Endothelial cell (in vitro differentiated cells): ENCODE measurements at places on chromosomes 12 and 14.

GRCh38 chr12:88334271-88334670 is 192.2 kb downstream of the TMTC3 start:
- DNase-seq, result no peak
- no peaks in the 10 kb centered on the region for H3K4me1 ChIP-seq
- H3K27me3 ChIP-seq, result no peaks in the 10 kb centered on the region
- H3K27ac ChIP-seq, result no peak overlapping the region
- no peak overlapping the region for H3K4me3 ChIP-seq
- H3K36me3 ChIP-seq, result no peaks in the 10 kb centered on the region

DNA sequence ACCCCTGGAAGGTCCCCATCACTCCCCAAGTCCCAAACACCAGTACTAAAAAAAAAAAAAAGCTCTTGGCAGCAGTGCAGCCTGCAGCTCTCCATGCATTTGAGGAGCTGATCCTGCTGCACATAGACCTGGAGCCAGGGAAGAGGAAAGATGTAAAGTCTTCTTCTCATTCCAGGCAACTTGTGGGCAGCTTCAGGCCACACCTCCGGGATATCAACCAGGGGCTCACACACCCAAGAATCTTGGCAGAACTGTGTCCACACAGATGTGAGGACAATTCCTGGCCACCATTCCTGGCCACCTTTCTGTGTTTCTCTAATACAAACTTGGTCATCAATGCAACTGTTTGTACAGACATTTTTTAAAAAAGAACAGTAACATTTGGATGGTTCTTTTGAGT is 72.7 kb downstream of the TMEM132C start:
- no peak overlapping the region for H3K4me3 ChIP-seq
- H3K27ac ChIP-seq, result no peak overlapping the region
- DNase-seq, result no peak
- no peaks in the 10 kb centered on the region for H3K4me1 ChIP-seq

DNA sequence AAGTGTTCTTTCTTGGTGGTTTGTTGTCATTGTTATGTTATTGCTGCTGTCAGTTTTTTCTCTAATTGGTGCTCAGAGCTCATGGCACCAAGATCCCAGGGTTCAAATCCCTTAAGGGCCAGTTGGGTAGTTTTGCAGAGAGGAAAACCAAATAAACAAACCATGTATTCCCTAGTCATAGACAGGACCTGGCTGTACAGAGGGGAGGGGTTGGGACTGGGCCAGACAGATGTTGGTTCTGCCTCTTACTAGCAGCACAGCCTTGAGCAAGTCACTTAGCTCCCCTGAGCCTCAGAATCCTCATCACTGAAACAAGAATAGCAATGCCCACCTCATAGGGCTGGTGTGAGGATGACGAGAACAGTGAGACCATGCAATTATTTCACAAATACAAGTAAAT is 53.4 kb downstream of the LTBP2 start:
- no peak overlapping the region for H3K4me3 ChIP-seq
- H3K4me1 ChIP-seq, result peaks cover 13% of the 10 kb centered on the region
- no peak overlapping the region for H3K27ac ChIP-seq
- peaks cover 7% of the 10 kb centered on the region for H3K27me3 ChIP-seq
- H3K36me3 ChIP-seq, result no peaks in the 10 kb centered on the region

DNA sequence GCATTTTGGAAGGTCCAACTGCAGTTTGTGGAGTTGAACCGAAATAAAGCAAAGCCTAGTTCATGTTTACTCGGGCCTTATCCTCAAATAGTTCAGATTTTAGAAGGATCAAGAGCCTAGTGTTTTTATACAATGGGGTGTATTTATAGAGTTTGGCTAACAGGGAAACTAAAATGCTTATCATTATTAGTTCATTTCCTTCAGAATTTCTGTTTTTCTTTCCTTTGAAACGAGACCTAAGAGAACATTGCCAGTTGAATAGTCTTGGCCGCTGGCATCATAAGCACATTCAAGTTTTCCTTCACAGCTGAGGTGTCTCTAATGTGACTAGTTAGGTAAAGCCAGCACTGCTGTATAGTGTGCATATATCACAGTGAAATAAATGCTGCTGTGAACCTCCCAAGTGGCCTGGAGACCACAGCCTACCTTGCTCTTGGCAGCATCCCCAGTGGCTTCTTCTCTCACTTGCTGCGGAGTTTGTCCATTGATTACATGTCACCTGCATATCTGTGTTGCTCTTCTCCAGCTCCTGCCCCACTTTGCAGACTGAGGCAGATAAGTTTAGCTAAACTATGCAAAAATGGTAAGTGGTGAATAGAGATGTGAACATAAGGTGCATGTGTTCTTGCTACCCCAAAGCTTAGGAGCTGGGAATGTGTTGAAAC is 88.8 kb downstream of the ANO6 start:
- H3K27ac ChIP-seq, result no peak overlapping the region
- H3K27me3 ChIP-seq, result peaks cover 2% of the 10 kb centered on the region
- no peaks in the 10 kb centered on the region for H3K4me1 ChIP-seq
- peaks cover 11% of the 10 kb centered on the region for H3K36me3 ChIP-seq
- H3K4me3 ChIP-seq, result no peak overlapping the region
- DNase-seq, result no peak

DNA sequence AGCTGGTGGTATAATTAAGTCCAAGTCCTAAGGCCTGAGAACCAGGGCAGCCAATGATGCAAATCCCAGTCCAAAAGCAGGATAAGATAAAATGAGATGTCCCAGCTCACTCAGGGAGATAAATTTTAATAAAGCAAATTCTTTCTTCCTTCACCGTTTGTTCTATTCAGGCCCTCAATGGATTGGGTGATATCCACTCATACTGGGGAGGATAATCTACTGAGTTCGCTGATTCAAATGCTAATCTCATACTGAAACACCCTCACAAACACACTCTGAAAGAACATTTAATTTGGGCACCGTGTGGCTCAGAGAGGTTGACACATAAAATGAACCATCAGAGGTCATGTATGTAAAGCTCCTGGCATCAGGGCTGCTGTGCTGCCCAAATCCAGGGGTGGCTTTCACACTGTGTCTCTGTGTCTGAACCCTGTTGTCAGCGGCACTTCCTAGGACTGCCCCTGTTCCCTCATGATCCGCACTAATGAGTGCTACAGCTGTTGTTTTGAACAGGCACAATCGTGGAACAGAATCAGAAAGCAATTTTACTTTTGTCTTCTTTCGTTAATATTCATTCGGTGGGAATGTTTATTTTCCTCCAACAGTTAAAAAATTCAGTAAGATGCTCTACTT is 428.5 kb upstream of the FBXO33 start:
- H3K4me3 ChIP-seq, result no peak overlapping the region
- no peaks in the 10 kb centered on the region for H3K27me3 ChIP-seq
- no peak for DNase-seq

DNA sequence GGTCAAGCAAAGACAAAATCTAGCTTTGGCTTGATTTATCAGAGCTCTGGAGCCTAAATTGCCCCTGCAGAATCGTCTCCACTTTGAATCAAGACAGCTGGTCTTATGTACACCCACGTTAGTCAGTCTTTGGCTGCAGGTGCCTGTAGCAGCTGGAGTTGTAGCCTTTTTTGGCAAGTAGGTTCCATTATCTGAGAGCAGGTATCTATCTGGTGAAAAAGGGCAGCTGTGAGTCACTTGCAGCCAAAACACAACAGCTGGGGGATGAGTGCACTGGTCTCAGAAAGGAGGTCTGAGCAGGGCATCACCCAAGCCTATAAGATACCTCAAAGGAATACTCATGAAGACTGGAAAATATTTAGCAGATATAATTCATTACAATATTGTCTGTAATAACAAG is 43.6 kb upstream of the KCNH5 start:
- H3K4me1 ChIP-seq, result no peaks in the 10 kb centered on the region
- no peak for DNase-seq
- H3K27ac ChIP-seq, result no peak overlapping the region
- H3K36me3 ChIP-seq, result no peaks in the 10 kb centered on the region

DNA sequence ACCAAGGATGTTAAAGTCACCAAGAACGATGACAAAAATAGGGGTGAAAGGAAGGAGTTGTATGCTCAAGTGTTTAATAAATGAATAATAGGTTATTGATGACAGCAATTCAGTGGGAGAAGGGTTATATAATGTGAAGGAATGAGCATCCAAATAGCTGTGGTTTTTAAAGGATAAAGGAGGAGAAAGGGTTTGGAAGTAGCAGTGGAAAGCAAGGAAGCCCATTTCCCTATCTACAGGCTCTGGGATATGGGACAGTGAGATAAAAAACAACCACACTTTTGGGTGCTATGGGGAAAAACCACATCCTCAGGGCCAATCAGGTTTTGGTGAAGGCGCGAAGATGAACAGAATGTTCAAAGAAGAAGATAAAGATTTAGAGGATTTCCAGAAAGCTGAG is 258.6 kb downstream of the ZFP36L1 start:
- H3K4me3 ChIP-seq, result no peak overlapping the region
- H3K27me3 ChIP-seq, result peaks cover 3% of the 10 kb centered on the region
- DNase-seq, result no peak
- peaks cover 8% of the 10 kb centered on the region for H3K4me1 ChIP-seq
- H3K27ac ChIP-seq, result no peak overlapping the region
- H3K36me3 ChIP-seq, result peaks cover 10% of the 10 kb centered on the region

- H3K4me1 ChIP-seq, result peaks cover 36% of the 10 kb centered on the region
- peaks cover 28% of the 10 kb centered on the region for H3K27me3 ChIP-seq
- DNase-seq, result no peak
Measured at GRCh38 chr12:53500142-53500775, 824 bp upstream of the TARBP2 start.

DNA sequence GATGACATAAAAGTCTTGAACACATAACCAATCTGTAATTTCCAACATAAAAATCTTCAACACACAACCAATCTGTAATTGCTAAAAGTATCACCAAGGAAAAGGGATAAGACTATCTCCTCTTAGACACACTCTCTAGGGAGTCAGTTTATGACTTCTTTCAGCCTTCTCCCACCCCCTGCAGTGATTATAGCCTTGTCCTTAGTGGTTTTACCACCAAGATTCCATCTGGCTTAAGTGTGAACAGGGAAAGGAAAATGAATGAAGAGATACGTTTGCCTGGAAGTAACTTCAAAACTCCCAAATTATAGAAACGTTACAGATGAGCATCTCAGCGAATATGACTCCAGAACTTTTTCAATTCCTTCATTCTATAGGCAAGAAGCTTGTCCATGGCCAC is 136.2 kb upstream of the RASSF8 start:
- H3K27me3 ChIP-seq, result no peaks in the 10 kb centered on the region
- peaks cover 7% of the 10 kb centered on the region for H3K4me1 ChIP-seq
- H3K4me3 ChIP-seq, result no peak overlapping the region
- no peak for DNase-seq

DNA sequence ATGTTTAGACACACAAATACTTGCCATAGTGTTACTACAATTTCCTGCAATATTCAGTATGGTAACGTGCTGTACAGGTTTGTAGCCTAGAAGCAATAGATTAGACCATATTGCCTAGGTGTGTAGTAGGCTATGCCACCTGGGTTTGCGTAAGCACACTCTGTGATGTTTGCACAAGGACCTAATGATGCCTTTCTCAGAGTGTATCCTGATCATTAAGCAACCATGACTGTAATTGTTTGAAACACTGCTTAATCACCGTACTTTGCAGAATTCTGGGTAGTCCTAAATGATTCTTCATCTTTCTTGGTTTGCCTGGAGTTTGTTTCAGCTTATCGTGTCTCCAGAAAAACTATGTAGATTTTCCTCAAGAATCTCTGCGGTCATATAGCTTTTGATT is 11.2 kb upstream of the TCP11L2 start:
- no peak overlapping the region for H3K4me3 ChIP-seq
- no peak for DNase-seq
- H3K4me1 ChIP-seq, result no peaks in the 10 kb centered on the region
- H3K36me3 ChIP-seq, result no peaks in the 10 kb centered on the region

- H3K27ac ChIP-seq, result no peak overlapping the region
- no peaks in the 10 kb centered on the region for H3K36me3 ChIP-seq
- no peaks in the 10 kb centered on the region for H3K27me3 ChIP-seq
- H3K4me1 ChIP-seq, result no peaks in the 10 kb centered on the region
- DNase-seq, result no peak
Measured at GRCh38 chr12:29676676-29677075, 107.1 kb downstream of the TMTC1 start.

DNA sequence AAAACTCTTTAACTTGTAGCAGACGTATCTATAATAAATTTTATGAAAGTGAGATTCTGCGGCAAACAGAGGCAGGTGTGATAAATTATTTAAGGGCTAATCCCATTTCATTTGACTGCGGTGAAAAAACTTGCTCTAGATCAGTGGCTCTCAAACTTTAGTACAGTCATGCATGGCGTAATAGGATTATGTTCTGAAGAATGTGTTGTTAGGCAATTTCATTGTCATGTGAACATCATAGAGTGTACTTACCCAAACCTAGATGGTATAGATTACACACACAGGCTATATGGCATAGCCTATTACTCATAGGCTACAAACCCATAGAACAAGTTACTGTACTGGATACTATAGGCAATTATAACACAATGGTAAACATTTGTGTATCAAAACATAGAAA is 83.7 kb downstream of the HEATR5A start:
- no peaks in the 10 kb centered on the region for H3K4me1 ChIP-seq
- no peak overlapping the region for H3K27ac ChIP-seq
- no peak overlapping the region for H3K4me3 ChIP-seq
- peaks cover 16% of the 10 kb centered on the region for H3K36me3 ChIP-seq

DNA sequence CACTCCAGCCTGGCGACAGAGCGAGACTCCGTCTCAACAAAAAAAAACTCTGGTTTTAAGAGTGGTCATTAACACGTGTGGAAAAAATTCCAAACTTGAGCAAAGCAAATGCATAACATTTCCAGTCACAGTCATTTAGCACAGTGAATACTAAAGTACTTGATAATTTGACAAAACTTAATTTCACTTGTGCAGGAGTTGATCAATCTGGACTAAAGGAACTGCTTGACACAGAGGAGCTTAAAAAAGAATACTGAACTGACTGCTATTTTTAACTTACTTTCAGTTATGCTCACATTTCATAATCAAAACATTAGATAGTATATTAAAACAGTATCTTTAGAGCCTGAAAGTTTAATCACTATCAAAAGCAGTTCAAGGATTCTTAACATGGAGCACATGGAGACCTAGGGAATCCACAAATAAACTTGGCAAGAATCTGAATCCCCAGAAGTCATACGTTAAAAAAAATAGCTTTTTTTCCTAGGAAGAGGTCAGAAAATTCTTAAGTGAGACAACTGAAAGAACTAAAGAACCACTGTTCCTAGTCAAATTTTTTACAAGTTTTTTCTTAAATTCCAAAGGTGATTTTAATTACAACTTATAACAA is 7.4 kb downstream of the UBE2N start:
- H3K4me3 ChIP-seq, result no peak overlapping the region
- peaks cover 30% of the 10 kb centered on the region for H3K4me1 ChIP-seq
- peaks cover 4% of the 10 kb centered on the region for H3K27me3 ChIP-seq
- no peaks in the 10 kb centered on the region for H3K36me3 ChIP-seq
- no peak overlapping the region for H3K27ac ChIP-seq
- DNase-seq, result no peak

GRCh38 chr14:69901113-69901951 is 22.1 kb downstream of the SMOC1 start:
- H3K27ac ChIP-seq, result no peak overlapping the region
- H3K27me3 ChIP-seq, result peaks cover 2% of the 10 kb centered on the region
- no peaks in the 10 kb centered on the region for H3K36me3 ChIP-seq
- no peak overlapping the region for H3K4me3 ChIP-seq
